ENCODE measurements at places on chromosomes 16 and 17.

- DNase-seq, result no peak
- no peak overlapping the region for H3K4me3 ChIP-seq
- peaks cover 19% of the 10 kb centered on the region for H3K4me1 ChIP-seq
- H3K27me3 ChIP-seq, result no peaks in the 10 kb centered on the region
- H3K27ac ChIP-seq, result no peak overlapping the region
- no peaks in the 10 kb centered on the region for H3K36me3 ChIP-seq
These were observed 119.1 kb downstream of the RAB11FIP4 start for GRCh38 chr17:31510308-31511194.

- peaks cover 10% of the 10 kb centered on the region for H3K27me3 ChIP-seq
- H3K4me1 ChIP-seq, result no peaks in the 10 kb centered on the region
- H3K36me3 ChIP-seq, result no peaks in the 10 kb centered on the region
- H3K27ac ChIP-seq, result no peak overlapping the region
- DNase-seq, result peak; percentile 16
These were observed 4.4 kb downstream of the SNAI3 start for GRCh38 chr16:88681709-88682451.

DNA sequence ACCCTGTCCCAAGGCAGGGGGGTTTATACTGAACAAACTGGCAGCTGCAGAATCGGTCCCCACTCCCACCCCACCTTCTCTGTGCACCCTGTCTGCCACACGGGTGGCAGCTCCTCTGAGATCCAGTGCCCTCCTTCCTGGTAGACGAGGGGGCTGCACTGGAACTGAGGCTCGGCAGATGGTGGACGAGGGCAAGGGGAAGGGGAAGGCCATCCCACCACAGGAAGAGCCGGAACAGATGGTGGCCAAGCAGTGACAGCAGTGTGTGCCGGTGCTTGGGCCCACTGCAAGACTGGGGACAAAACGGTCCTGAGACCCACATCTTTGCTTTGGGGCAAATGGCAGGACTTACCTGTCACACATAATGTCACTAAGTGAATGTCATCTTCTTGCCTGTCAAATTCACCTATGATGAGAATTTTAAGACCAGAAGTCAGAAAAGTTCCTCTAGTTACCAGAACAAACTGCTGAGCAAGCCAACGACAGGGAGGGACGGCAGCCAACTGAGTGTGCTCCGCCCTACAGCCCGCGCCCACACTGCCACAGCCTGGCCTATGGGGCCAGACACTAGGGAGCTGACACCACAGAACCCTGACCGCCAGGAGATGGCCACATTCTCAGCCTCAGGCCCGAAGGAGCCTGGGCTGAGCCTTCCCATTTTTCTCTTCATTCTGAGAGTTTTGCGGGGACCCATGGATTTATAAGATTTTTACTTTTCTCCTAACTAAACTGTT, 14.4 kb downstream of the NTAN1 start:
- DNase-seq, result peak; percentile 74
- H3K36me3 ChIP-seq, result peaks cover 38% of the 10 kb centered on the region
- no peak overlapping the region for H3K27ac ChIP-seq
- no peak overlapping the region for H3K4me3 ChIP-seq
- no peaks in the 10 kb centered on the region for H3K27me3 ChIP-seq
- no peaks in the 10 kb centered on the region for H3K4me1 ChIP-seq

DNA sequence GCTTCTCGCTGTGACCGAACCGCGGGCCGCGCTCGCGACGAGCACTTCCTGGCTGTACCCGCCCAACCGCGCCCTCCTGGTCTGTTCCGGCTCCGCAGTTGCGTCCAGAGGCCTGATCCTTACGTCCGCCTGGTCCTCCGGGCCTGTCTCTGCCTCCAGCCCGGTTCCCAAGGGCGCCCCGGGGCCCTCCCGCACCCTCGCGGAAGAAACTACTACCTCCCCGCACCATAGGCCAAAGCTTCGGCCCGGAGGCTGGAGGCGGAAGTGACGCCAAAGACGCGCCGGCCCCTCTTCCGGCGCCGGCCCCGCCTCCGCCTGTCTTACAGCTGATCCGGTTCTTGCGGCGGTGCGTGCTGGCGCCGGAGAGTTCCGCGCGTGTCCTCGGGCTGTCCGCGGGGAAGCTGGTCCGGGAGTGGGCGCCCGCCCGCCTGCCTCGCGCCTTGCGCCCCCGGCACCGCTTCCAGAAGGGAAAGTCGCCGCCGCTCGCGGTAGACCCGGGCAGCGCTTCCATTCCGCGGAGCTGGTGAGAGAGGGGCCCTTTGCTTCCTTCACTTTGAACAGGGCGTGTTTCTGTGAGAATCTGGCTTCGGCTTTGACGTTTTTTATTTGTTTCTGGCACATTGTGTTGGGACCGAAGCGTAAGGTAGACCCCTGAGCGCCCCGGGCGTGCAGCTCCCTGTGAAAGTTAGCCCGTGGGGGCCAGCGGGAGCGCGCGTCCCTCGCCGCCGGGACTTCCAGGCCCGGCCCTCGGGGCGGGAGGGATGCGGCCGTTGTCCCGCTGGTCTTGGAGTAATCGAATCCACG, at the start of gene ZNF778:
Gene ZNF778 (plus strand): TSS at position 316 of the 804 bp plus-strand sequence. CDS start 3,425 bp downstream, outside the sequence.
- peak within 1 kb of the TSS; percentile 98 for H3K4me3 ChIP-seq
- peak; percentile 87 for DNase-seq
- peak within 1 kb of the TSS; percentile 98 for H3K27ac ChIP-seq
- H3K4me1 ChIP-seq, result peaks cover 3% of the 10 kb centered on the region
- H3K36me3 ChIP-seq, result peaks cover 8% of the 10 kb centered on the region
- no peaks in the 10 kb centered on the region for H3K27me3 ChIP-seq

GRCh38 chr16:69848637-69849545, 86.8 kb downstream of the WWP2 start:
- H3K4me3 ChIP-seq, result no peak overlapping the region
- peaks cover 13% of the 10 kb centered on the region for H3K4me1 ChIP-seq

DNA sequence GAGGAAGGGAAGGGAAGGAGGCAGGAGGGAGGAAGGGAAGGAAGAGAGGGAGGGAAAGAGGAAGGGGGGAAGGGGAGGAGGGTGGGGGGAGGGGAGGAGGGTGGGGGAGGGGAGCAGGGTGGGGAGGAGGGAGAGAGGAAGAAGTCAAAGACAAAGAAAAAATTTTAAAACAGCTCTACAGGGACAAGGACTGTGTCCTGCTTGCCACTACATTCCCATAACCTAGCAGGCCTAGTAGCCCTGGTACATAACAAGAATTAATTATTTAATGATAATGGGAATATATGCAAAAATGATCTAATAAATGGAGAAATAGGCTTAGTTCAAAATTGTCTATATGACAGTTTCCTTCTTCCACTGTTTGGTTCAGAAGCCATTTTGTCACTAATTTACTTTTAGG, 47.6 kb upstream of the NOG start:
- H3K27me3 ChIP-seq, result no peaks in the 10 kb centered on the region
- H3K27ac ChIP-seq, result no peak overlapping the region
- H3K4me3 ChIP-seq, result no peak overlapping the region
- H3K4me1 ChIP-seq, result peaks cover 17% of the 10 kb centered on the region
- H3K36me3 ChIP-seq, result no peaks in the 10 kb centered on the region

DNA sequence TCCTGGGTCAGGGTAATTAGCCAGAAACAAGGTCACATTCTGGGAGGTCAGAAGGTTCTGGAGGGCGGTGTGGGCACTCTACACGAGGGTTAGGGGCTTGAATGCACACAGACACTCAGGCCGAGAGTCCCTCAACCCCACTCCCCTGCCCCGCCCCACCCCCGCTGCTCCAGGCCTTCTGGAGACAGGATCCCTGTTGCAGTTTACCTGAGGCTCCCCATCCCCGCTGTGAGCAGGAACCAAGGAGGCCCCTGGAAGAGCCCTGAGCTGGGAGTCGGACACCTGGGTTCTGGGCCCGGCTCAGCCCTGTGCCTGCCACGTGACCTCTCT, 4.4 kb upstream of the ACTG1 start:
- H3K4me3 ChIP-seq, result no peak overlapping the region
- peak; percentile 0 for DNase-seq
- H3K36me3 ChIP-seq, result peaks cover 8% of the 10 kb centered on the region
- peaks cover 5% of the 10 kb centered on the region for H3K27me3 ChIP-seq
- H3K27ac ChIP-seq, result no peak overlapping the region
- H3K4me1 ChIP-seq, result peaks cover 36% of the 10 kb centered on the region

DNA sequence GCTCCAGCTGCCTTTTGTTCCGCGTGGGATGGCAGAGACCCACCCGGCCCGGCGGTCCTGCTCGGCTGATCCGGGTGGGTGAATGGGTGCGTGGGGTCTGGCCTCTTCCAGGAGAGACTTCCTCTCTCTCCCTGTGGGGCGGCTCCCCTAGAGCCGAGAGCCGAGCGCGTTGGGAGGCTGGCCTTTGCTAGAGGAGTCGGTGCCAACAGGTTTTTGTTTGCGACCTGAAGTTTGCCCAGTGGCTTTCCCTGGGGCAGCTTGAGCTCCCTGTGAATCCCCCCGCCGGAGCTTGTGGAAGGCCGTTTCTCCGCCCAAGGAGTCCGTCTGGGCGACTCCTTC, 970 bp downstream of the EPN2 start:
- peak overlapping the region; percentile 99 for H3K4me3 ChIP-seq
- H3K27ac ChIP-seq, result no peak overlapping the region
- no peak for DNase-seq
- no peaks in the 10 kb centered on the region for H3K4me1 ChIP-seq
- H3K27me3 ChIP-seq, result no peaks in the 10 kb centered on the region
- H3K36me3 ChIP-seq, result no peaks in the 10 kb centered on the region

GRCh38 chr16:30720086-30720485, 21.1 kb downstream of the SRCAP start:
- DNase-seq, result no peak
- no peaks in the 10 kb centered on the region for H3K4me1 ChIP-seq
- no peak overlapping the region for H3K27ac ChIP-seq
- no peaks in the 10 kb centered on the region for H3K27me3 ChIP-seq

DNA sequence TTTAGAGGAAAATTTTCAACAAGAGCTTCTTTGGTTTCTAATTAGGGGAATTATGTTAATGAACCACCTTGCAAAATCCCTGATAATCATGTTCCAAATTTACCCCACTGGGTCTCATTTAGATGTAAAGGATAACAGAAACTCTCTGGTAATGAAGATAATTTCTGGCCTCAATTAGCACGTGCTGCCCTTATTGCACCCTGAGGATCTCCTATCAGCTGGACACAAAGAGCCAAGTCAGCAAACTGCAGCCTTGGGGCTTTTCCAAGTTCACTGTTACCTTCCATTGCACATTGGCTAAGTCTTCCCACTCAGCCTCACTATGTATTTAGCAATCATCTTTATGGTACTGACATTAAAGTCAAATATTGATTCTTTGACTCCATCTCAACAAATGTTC, 78.1 kb downstream of the GP2 start:
- no peak for DNase-seq
- H3K27me3 ChIP-seq, result no peaks in the 10 kb centered on the region
- H3K4me3 ChIP-seq, result no peak overlapping the region
- H3K27ac ChIP-seq, result no peak overlapping the region

DNA sequence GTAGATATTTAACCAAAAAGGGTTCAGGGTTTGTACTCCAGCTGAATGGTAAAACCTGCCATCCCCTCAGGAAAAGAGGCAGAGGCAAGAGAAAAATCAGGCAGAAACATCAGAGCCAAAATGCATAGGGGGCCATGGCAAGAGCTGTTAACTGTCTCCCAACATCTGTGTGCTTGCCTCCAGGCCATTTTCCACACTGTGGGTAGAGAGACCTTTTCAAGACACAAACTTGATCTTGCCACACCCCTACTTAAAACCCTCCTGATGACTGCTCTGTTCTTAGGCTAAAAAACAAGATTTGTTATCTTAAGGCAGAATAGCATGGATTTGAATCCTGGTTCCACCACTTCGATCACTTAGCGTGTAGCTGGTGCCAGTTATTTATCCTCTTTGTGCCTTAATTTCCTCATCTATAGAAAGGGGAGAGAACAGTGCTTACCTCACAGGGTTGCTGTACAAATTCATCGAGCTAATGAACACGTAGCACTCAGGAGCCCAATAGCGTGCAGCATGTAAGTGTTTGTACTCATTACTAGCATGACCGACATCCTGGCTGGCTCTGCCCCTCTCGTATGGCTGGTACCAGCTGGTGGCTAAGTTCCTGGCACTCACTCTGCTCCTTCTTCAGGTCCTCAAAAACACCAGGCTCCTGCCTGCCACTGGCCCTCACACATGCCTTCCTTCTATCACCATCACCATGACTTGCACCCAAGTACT, 25.8 kb downstream of the STAT3 start:
- no peaks in the 10 kb centered on the region for H3K36me3 ChIP-seq
- peak overlapping the region; percentile 7 for H3K27ac ChIP-seq
- no peak for DNase-seq
- H3K4me3 ChIP-seq, result no peak overlapping the region

DNA sequence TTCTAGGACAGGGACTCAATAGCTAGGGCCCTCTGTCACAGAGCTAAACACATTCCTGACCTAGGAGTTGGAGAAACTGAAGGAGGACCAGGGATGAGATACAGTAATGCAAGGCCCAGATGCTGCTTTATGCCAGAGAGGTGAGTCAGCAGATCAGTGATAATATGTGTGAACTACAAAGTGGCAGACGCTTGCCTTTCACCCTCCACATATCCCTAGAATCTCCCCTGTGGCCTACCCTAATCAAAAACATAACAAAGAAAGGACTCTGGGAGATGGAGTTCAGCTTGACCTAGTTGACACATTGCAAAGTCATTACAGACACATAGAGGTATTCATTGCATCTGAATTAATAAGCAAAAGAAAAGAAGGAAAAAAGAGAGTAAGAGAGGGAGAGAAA, 417.6 kb upstream of the DYNLRB2 start:
- no peak overlapping the region for H3K4me3 ChIP-seq
- no peak overlapping the region for H3K27ac ChIP-seq
- peaks cover 26% of the 10 kb centered on the region for H3K27me3 ChIP-seq
- DNase-seq, result no peak
- H3K4me1 ChIP-seq, result no peaks in the 10 kb centered on the region

DNA sequence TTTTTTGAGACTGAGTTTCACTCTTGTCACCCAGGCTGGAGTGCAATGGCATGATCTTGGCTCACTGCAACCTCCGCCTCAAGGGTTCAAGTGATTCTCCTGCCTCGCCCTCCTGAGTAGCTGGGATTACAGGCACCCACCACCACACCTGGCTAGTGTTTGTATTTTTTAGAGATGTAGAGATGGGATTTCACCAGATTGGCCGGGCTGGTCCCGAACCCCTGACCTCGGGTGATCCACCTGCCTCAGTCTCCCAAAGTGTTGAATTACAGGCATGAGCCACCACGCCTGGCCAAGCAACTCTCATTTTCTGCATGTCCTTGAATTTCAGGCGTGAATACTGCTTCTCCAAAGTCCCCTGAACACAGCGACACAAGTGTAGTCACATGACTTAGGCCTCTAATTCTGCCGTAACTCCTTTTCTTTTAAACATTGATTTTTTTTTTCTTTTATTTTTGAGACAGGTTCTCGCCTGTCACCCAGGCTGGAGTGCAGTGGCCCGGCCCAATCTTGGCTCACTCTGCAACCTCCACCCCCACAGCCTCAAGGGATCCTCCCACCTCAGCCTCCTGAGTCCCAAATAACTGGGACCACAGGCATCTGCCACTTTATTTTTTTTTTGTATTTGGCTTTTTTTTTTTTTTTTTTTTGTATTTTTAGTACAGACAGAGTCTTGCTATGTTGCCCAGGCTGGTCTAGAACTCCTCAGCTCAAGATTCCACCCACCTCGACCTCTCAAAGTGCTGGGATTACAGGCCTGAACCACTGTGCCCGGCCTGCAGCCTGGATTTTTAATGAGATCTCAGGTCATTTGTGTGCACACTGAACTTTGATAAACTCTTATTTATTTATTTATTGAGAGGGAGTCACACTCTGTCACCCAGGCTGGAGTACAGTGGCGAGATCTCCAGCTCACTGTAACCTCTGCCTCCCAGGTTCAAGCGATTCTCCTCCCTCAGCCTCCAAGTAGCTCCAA, 124.6 kb downstream of the KCNJ18 start:
- no peak for DNase-seq
- H3K27me3 ChIP-seq, result no peaks in the 10 kb centered on the region
- no peaks in the 10 kb centered on the region for H3K4me1 ChIP-seq
- H3K4me3 ChIP-seq, result no peak overlapping the region
- H3K36me3 ChIP-seq, result no peaks in the 10 kb centered on the region

Measured in cardiac muscle cell (in vitro differentiated cells and primary cell).